ENCODE measurements at places on chromosomes 3 and 15.
A peak's percentile ranks its signal among the peaks of the same experiment; 100 is the strongest.

DNA sequence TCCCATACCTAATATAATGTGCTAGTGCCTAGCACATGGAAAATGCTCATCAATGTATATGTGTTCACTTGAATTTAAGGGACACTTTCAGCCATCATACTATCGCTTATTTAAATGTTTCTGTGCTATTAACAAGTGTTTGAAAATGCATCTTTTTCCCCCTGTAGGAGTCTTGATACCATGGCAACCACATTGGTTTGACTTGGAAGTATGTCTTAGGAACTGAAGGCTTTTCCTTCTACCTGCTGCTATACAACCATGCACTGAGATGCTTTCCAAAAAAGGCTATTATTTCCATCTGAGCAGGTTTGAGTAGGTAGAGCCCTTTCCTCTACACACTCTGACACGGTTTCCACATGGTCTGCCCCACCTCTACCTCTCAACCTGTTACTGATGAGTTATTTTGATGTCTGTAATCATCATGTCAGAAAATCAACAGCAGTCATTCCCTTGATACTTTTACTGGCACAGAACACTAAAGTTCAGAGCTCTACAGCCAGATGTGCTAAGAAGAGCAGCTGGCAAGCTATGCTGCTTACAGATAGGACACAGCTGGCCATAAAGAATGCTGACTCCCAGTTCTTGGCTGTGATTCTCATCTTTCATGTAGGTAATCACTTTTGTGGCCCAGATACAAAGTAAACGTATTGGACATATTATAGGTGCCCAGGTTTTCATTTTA, 59.3 kb downstream of the RYR3 start:
- no peak for DNase-seq

- no peak for DNase-seq
These were observed 145.0 kb upstream of the GAP43 start for GRCh38 chr3:115478359-115478758.

GRCh38 chr15:49135911-49136310, 19.5 kb downstream of the COPS2 start:
- DNase-seq: no peak

DNA sequence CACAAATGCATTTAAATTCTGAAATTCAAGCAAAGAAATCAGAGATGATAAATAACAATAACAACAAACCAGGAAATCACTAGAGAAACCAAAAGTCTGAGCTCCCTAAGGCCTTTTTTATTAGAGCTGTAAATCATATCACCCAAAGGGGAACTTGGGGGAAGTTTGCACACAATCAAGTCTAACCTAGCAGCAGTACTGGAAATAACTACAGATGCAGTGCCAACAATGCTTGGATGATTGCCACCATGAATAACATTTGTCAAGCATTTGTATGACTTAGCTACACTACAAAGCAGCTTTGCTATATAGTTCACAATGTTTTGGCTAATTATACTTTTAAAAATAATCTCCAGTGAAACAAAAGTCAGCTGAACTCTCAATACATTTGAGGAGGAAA, 27.8 kb downstream of the SHQ1 start:
- DNase-seq: no peak

DNA sequence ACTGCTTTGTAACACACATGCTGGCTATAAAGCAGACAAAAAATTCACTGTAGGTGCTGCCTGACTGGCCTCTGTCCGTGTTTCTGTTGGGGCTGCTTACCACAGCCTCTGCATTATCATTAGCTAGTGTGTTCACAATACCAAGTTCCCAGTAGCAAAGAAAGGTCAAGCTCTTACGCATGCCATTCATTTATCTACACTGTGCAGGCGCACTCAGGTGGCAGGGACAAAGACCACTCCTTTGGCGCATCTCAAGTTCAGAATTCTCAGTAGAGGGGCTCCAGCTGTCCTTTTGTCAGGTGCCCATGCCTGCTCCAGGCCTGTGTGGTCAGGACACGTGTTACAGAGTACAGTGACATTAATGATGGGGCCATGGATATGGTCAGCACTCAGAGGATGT, 22.3 kb downstream of the MLH1 start:
- DNase-seq: no peak

DNA sequence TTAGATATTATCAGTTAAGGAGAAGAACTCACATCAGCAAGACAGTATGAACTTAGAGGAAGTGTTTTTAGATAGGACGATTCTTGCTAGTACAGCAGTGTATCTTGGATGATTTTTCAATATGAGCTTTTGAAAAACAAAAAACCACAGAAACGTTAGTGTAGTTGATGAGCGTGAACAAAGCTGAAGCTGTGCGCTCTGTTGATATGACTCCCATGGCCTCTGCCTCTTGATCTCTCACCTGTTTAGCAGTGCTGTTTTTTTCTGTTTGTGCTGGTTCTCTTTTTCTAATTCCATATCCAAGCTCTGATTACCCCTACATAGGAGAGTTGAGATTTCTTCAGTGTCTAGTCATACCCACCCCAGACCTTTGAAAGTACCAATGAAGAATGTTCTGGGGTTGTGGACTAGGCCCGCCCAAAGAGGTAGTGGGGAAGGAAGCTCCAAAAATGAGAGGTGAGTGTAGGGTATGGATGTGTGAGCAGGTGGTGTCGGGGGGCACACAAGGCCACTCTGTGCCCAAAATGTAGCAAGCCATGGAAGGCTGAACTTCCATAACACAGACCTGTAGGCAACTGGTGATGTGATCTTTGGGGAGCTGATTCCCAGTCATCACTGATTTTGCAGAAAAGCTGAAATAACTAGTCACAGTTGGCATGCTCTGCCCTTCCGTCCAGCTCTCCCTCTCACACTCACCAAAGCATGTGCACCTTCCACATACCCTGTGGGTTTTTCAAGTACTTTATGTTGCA, 20.0 kb upstream of the CMTM7 start:
- no peak for DNase-seq

DNA sequence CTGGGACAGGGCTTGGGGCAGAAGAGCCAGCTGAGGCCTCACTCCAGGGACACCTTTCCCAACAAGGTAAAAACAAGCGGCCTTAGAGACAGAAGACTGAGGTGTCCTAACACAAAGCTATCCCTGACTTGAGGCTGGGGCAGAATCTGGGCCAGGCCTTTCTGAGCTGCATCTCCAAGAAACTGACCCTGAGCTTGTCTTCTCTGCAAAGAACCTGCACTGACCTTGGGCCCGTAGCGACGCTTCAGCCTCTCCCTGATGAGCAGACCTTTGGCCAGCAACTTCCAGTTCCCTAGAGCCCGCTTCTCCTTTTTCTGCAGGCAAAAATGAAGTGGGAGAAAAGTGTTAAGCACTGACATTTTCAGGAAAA, 22.2 kb downstream of the TMEM43 start:
- no peak for DNase-seq

DNA sequence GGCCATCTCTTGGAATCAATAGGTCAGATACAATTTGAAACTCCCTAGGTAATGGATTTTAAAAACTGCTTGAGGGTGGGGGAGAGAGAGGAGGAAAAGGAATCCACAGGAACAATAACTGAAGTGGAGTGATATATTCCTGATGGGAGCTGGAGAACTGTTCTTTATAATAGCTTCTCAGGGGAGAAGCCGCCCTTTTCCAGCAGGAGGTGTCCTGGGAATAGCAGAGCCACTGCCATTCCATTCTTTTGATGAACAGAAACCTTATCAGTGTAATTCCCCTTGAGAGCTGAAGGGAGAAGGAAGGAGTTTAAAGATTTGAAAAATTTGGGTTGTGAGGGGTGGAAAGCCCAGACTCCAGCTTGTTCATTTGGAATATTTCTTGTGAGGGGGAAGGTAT, 504.9 kb upstream of the DPH6 start:
- no peak for DNase-seq

- DNase-seq: no peak
These were observed 1.3 kb upstream of the MEF2A start for GRCh38 chr15:99564221-99565048.

DNA sequence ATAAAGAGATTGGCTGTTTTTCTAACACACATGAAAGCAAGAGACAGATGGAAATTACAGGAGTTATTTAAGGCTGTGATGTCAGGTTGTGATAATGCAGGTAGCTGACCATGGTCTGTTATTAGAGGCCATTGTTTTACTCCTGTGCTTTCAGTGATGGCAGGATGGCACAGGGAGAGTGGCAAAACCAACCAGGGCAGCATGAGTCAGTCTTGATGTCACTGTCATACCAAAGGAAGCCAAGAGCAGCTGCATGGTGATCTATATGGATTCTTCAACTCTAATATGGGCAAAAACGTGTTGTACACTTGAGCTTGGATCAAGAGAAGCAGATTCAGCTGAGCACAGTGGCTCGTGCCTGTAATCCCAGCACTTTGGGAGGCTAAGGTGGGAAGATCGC, 91.8 kb upstream of the LMOD3 start:
- DNase-seq: no peak

DNA sequence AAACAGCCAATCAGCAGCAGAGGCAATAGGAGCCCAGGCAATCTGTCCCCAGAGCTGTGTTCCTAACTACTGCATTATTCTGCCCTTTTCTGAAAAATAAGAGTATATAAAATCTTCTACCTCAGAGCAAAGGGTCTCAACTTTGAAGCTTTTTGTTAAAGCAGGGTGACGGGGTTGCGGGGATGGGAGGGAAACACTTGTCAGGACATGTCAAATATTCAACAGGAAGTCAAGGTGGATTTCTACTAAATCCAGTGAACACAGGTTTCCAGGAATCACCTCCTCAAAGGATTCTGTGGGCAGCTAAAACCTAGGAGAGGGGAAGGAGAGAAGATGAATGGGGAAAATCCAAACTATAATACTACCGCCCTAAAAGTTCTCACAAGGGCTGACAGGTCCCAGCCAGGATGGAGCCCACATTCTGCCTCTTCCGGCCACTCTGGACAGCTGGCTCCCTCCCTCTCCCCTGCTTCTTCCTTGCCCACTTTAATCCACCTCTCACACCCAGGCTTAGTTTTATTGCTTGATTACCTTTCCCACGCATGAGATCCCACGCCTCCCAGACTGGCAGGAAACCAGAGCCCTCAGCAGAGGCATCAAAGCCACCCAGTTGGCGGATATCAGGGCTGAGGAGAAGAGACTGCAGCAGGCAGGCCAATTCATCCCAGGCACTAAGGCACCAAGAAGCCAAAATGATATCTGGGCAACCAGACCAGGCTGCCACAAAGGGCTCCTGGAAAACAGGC, 77.2 kb downstream of the OSBPL10 start:
- no peak for DNase-seq

- no peak for DNase-seq
These were observed 1073.9 kb downstream of the PLOD2 start for GRCh38 chr3:145087038-145087437.

GRCh38 chr15:81222007-81222406, 25.3 kb downstream of the IL16 start:
- DNase-seq: no peak

GRCh38 chr15:99100245-99101173, 4.4 kb upstream of the SYNM start:
- DNase-seq: peak; percentile 65

DNA sequence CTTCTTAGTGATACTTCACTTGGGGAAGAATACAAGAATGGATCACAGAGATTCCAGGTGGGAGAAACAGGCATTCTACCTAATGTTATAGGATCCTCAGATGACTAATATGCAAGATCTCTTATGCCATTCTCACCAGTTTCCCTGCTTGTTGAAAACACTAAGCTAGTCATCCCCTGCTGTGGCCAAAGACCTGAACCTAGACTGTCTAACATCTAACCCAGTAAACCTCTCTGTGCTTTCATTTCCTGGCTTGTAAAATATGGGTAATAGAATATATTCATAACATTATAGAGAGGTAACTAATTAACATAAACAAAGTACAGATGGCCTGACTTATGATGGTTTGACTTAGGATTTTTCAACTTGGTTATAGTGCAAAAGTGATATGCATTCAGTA, 776.3 kb downstream of the TUSC7 start:
- DNase-seq: no peak

GRCh38 chr3:56055951-56056350, 412.3 kb downstream of the ERC2 start:
- DNase-seq: no peak

GRCh38 chr3:41673650-41674049, 288.3 kb downstream of the ULK4 start:
- DNase-seq: no peak

DNA sequence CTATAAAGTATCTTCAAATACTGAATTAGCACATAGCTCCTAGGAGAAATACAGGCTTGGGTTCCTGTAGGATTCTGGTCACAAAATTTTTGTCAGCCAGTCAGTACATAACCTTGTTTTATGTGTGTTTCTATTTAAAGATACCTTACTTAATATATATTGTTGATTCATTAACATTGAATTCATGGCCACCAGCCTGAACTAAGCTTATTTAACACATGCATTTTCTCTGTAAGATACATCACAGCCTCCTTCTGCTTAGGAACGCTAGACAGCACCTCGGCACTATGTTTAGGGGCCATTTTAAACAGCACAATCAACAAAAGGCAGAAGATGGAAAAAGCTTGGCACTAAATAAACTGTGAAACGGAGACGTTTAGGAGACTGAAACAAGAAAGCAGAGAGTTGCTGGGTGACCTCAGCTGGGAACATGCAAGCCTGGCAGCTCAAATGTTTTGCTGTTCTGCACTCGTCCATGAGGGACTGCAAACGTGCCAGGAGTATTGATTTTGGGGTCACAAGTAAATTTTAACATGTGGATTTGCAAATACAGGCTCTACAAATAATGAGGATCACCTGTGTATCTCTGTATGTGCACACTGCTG, 432.2 kb upstream of the TPM1 start:
- no peak for DNase-seq

DNA sequence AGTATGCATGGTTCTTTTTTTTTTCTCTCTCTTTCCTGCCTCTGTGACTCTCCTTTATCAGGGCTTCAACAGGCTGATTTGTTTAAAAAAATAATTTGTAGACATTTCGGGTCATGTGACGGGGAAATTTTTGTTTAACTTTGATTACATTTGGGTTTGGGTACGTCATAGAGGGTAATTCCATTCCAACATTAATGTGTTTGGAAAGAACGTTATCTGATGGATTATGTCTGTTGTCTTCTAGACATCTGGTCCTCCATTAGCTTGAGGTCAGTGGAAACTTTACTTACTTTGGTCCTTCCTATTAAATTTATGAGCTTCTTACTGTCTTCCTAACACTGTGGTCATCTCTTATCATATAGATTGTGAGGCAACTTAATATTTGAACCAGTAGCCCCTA, 80.9 kb downstream of the STT3B start:
- DNase-seq: no peak

- DNase-seq: no peak
These were observed 2.0 kb upstream of the TBC1D2B start for GRCh38 chr15:78079298-78080087.

GRCh38 chr15:69161079-69161877, 843 bp downstream of the GLCE start:
- peak; percentile 53 for DNase-seq

DNA sequence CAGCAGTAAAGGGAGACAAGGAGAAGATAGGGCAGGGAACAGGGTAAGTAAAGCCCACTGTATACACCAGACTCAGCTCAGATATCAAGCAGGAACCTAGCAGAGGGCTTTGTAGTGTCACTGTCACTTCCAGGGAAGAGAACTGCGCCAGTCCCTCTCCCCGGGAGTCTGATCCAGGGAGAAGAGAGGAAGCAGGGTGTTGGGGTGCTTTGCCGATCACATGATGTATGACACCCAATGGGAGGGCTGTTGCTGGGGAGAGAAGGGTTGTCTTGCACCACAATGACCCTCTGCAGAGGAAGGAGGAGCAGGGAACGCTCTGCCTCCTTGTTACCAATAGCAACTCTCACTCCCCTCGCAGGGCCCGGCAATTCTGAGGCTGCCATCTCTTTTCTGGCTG, 147.2 kb upstream of the SLC2A2 start:
- DNase-seq: peak; percentile 88

GRCh38 chr3:130010556-130010955, 36.0 kb downstream of the TRH start:
- no peak for DNase-seq

Measured in nucleus accumbens (tissue), 56 donors.